M059J (cell line): ENCODE measurements at places on chromosomes 2 and 18.

DNA sequence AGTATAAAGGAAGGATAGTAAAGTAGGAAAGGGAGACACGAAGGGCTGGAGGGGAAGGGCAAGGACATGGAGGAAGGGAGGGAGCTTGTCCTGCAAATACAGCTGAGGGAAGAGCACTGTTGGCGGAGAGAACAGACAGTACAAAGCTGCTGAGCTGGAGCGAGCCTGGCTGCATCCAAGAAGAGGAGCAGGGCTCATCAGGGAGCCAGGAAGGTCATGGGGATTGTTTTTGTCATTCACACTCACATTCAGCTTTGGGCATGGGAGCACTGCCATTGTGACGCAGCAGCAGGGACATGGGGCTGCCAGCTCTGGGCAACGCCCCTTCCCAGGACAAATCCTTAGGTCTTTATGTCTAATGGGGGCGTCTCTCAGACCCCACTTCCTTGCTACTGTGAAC is 125.1 kb downstream of the COPS8 start:
- DNase-seq, result no peak

DNA sequence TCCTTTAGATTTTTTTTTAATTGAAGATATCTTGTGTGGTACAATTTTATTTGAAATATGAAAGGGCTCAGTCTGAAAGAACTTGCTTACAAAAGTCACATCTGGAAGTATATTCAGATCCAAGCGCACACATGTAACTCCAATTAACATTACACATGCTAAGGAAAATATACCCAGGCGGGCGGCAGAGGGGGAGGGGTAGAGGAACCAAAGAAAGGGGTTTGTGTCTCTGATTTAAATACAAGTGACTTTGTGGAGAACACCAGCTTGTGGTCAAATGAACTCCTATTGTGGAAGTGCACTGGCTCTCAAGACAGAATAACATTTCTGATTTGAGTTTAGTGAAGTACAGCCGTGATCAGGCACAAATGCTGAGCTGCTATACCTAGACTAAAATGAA is 280.2 kb upstream of the SOX11 start:
- no peak for DNase-seq

DNA sequence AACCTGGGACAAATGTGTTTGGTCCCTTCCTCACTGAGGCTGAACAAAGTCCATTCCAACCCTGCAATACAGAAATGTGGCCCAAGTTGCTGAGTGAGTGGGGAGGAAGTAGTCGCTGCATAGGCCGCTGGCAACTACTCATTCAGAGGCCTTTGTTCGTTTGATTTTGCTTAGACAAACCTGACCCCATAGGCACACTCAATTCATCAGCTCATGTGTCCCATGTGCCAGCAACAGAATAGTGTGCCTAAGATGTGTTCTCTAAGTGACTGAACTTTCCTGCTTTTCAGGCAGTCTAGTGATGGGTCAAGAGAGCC is 23.0 kb downstream of the PTPN18 start:
- no peak for DNase-seq

DNA sequence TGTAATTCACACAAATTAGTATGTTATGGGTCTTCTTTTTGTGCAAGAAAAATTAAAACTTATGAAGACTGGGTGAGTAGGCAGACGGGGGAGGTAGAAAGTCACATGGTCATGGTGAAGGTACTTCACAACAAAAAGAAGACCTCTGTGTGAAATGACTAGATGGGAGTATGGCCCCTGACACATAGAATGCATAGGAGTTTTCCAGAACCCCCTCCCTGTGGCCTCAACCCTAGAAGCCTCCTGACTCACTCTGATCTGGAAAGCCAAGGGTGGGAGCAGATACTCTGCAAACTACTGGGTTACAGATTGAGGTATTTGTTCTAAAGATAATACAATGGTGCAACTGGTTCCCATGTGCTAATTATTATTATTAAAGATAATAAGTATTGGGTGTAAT is 23.2 kb downstream of the SATB2 start:
- no peak for DNase-seq

DNA sequence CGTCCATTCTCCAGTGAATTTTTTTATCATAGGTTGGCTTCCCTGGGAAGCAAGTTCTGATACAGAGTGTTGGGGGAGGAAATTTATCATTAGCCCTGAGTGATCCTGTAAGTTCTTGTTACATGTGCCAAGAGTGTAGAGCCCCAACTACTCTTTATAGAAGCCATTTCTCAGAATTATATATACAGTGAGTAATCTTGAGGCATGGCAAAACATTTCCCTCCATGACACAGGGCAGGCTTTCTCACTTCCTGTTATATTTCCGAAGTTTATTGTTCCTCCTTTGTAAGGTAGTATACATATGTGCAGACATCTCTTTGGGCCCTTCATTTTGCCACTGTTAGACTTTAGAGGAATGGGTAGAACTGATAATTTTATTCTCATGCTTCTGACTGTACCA is 484.7 kb upstream of the NRXN1 start:
- DNase-seq, result no peak

DNA sequence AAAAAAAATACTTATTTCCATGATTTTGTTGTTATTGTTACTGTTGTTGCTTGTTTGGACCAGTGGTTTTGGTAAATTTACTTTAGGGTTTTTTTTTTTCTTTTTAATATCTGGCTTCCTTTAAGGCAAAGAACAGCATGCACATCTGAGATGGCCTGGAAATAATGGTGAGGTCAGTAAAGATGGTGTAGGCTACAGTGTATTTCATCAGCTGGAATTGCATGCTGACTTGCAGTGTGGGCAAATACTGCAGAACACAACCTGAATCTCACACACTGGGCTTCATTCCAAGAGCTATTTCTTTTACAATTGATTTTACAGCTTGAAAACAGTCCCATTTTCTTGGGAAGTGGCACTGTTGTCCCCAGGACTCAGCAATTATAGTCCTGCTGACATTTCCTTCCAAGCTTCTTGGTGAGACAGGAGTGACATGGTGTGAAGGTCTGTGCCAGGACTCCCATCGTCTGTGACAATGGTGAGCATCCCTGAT is 376.1 kb upstream of the SOX11 start:
- no peak for DNase-seq

DNA sequence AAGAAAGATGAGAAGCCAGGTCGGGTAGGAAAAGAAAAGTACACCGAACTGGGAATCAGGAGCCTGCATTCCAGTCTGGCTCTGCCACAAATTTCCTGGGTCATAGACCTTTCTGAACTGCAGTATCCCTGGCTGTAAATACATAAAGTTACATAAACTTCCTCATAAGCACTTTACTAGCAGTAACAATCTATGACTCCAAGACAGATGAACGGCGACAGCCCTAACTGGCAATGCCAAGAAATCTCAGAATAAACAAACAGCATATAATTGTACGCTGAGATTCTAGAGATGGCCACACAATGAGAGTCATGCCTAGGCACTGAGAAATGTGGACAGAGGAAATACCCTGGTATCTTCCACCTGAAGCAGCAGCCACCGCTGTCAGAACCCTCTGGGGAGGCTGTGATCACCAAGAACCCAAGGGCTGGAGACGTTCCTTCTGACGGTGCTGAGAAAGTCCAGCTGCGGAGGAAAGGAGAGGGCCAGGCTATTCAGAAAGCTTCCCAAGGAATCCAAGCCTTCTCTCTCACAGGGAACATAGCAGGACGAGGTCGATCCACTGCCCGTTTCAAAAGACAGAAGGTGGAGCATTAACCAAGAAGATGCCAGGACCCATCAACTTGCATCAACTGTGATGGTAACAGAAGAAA is 89.3 kb upstream of the SLC66A3 start:
- DNase-seq, result peak; percentile 20

- DNase-seq, result no peak
Observed at GRCh38 chr2:43133708-43134570, 92.5 kb downstream of the ZFP36L2 start.

GRCh38 chr18:61542596-61542995 is 209.4 kb downstream of the CDH20 start:
- no peak for DNase-seq

- no peak for DNase-seq
Observed at GRCh38 chr2:111171337-111171930, 50.7 kb downstream of the BCL2L11 start.

DNA sequence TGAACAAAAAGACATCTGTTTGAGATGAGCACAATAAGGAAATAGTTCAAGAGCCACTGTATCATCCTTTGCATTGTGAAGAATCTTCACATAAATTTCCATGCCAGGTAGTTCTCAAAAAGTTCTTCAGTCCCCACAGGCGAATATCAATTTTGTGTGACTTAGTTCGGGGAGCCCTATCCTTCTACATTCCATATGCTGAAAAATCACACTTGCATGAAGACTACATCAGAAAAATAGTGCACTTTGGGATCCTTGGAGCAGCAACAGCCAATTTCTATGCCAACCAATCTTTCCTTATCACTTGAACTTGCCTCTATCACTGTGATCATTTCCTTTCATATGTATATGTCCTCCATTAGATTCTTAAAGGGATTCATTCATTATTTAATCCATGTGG is 830.6 kb upstream of the POU3F3 start:
- DNase-seq, result no peak

- DNase-seq, result no peak
Observed at GRCh38 chr2:60394463-60394862, 159.0 kb downstream of the BCL11A start.

DNA sequence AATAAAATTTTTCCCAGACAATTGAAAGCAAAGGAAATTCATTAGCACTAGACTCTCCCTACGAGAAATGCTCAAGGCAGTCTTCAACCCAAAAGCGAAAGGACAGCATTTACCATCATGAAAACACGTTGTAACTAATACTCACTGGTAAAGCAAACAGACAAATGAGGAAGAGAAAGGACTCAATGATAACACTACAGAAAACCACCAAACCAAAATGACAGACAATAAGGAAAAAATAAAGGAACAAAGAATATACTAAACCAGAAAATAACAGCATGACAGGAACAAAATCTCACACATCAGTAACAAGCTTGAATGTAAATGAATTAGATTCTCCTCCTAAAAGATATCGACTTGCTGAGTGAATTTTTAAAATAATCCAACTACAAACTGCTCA is 190.7 kb downstream of the NOL4 start:
- DNase-seq, result no peak

- peak; percentile 45 for DNase-seq
Observed at GRCh38 chr2:240021488-240022104, 3.5 kb downstream of the NDUFA10 start.

DNA sequence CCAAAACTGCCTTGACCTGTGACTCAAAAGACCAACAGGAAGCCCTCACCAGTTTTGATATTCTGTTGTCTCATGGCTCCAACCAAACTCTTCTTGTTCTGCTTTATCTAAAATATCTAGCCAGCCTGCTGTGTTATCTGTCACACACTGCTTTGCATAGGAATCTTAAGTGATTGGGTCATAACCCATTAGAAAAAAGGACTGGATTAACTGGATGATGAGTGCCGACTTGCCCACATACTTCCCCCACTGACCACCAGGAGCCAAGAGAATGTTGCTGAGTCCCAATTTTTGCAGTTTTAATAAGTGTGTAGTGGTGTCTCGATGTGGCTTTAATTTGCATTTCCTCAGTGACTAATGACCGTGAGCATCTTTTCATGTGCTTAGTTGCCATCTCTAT is 6.5 kb downstream of the MOGAT1 start:
- DNase-seq, result peak; percentile 25

DNA sequence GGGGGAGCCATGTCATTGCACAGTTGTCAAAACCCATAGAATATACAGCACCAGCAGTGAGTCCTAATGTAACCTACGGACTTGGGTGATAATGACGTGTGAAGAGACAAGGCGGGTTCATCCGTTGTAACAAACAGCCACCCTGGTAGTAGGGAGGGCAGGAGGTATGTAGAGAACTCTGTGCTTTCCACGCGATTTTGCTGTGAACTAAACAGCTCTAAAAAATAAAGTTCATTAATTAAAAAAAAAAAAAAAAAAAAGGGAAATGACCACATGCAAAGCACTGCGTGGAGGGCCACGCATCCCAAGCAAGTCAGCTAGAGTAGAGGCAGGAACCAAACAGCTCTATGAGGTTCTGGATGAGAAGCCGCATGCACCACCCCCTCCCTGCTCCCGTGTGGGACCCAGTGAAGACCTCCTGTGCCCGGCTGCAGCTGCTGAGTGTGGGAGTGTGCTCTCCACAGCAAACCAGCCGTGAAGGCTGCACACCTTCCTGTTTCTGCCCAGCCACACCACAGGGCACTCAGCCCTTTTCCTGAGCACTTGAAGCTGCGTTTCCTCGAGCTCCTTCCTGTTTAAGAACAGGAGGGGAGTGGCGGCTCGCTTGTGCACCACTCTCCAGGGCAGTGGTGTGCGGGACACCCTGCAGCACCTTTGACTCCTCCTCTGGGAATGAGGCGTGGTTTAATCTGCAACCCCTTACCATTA is 65.6 kb downstream of the ODC1 start:
- no peak for DNase-seq

- no peak for DNase-seq
Observed at GRCh38 chr2:66443979-66444861, 9.3 kb downstream of the MEIS1 start.

DNA sequence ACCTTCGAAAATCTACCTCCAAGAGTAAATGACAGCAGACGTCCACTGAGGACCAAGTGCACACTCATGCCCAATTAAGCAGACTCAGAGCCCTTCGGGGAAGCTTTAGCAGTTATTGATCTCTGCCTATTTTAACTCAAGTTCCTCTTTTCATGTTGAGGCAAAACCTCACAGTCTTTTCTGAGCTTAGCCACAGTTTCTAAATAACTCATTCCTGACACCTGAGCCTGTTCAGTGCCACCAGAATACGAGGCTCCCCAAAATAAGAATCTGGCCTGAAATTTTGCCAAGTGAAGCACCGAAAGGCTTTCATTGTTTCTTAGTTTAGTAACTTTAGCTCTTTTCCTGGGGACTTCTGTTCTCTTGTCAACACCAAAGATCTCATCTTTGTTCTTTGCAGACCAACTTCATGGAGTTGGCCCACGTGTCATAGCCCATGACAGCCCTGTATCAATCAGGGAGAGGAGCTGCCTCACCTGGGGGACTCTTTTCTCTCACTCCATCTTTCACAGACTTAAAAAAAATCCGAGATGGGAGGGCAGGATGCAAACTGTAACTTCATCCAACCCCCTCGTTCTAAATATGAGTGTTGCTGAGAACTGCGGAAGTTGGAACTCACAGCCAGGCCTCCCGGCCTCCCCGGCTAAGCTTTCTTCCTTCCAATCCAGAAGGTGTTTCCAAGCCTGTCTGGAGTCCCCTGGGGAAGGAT is 22.2 kb downstream of the INPP5D start:
- DNase-seq, result no peak
